ENCODE measurements at places on chromosomes 2 and 18.

DNA sequence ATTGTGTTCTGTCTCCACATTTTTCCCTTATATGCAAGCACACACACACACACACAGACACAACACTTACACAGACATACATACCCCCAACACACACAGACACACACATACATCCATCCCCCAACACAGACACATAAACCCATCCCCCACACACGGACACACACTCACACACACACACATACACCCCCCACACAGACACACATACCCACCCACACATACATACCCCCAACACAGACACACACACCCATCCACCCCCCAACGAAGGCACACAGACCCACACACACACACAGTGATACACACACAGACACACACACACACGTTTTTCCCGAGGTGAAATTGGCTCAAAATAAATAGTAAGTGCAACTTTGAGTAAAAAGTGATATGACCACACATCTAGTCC, 41.6 kb upstream of the CUL3 start:
- DNase-seq: no peak

DNA sequence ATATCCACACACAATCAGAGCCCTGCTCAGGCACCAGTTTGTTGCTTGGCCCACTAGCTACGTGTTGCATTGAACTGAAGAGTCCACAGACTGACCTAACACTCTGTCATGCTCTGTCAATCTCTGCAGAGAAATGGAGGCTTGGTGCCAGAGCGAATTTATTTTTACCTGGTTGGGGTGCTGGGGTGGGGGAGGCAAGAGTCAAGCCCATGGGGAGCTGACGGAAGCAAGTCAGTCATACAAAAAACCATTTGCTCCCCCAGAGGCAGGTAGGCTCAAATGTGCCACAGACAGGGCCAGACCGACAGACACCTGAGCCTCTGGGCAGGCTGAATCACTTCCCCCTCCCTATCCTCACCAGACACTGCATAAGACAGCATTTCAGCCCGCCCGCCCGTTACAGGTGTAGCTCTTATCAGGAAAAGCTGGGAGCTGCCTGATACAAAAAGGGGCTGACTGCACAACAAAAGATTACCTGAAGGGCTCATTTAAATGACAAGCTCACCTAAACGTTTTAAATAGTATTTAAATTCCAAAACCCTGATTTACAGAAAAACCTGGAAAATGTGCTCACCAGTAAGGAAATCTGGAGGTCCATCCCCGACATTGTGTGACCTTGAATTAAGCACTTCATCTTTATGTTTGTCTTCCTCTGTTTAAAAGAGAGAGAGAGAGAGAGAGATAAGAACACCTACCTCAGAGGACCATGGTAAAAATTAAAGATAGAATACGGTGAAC, 2.1 kb upstream of the PCBP1 start:
- DNase-seq: no peak

DNA sequence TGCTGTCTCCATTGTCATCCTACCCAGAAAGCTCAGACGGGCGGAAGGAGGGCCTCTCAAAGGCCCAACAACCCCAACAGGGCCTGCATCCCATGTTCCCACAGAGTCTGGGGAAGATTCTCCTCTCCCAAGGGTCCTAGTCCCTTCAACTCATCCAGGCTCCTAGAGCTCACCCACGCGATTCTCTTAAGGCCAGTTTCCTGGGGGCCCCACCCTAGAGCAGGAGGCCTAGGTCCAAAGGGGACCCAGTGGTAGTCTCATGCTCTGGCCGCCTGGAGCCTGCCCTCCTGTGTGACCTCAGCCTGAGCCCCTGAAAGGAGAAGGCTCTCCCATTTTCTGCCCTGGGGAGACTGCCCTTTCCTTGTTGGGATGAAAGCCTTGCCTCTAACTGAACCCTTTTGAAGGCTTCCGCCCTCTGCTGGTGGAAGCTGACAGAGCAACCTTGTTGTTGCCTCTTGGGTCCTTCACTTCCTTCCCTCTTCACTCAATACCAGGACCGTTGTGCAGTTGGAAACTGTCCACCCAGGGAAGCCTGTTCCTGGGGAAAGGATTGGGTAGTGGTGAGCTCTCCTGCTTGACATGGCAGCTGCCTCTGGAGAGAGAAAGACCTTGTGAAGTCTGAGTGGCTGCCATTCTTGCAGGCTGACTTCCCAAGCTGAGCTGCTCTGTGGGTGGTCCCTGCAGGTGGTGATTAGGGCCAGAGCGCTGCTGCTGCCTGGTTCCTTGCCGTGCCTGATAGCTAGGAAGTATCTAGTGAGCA, 86.0 kb upstream of the ALPP start:
- DNase-seq: peak; percentile 59

DNA sequence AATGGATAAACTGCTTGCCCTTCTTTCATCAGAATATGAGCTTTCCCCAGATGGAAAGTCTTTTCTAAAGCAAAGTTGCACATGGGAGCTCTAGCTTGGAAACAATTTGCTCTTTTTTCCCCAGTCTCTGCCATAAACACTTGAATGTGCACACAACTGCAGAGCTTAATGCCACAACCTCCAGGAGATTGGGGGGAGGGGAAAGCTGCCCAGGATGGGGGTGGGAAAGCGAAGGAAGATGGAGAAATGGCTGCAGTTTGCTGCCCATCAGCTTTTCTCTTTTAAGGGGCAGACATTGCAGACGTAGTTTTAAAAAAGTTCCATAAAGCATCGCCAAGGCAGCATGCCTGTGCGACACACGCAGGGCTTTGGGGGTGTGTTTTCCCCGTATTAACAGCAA, 1.5 kb downstream of the ACKR3 start:
- DNase-seq: no peak

- DNase-seq: no peak
Measured at GRCh38 chr2:46258937-46259776, 38.0 kb upstream of the EPAS1 start.

GRCh38 chr2:39266916-39267434, 23.2 kb upstream of the CDKL4 start:
- no peak for DNase-seq

DNA sequence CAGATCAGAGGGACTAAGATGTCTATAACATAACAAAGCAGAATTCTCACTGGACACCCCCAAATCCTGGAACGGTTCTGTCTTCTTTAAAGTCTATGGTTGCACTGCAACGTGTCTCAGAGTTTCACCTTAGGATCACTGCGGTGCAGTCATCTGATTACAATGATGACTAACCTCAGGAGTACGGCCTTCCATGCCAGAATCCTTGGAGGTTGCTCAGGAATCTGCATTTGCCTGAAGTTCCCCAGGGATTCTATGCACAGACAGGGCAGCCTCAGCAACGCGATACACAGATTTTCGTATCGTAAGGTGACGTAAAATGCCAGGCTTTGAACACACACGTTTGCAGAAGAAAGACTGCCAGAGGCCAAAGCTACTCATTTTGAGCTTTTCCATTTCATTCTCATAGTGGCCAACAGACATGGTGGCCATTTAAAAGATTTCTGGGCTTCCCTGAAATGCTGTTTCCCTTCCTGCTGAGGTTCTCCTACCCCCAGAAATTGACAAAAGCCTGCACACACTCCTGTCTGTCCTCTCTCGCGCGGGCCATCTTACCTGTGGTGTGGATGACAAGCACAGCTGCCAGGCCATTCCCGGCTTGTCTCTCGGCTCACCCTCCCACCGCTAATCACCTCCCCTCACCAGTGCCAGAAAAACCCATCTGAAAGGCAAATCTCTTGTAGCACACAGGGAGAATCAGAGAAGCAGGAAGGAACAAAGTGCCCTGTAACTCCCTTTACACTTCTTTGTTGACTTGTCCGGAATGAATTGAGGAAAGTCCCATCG, 148.8 kb downstream of the ACKR3 start:
- DNase-seq: peak; percentile 40

GRCh38 chr2:1047485-1047884, 96.8 kb downstream of the SNTG2 start:
- DNase-seq: no peak

DNA sequence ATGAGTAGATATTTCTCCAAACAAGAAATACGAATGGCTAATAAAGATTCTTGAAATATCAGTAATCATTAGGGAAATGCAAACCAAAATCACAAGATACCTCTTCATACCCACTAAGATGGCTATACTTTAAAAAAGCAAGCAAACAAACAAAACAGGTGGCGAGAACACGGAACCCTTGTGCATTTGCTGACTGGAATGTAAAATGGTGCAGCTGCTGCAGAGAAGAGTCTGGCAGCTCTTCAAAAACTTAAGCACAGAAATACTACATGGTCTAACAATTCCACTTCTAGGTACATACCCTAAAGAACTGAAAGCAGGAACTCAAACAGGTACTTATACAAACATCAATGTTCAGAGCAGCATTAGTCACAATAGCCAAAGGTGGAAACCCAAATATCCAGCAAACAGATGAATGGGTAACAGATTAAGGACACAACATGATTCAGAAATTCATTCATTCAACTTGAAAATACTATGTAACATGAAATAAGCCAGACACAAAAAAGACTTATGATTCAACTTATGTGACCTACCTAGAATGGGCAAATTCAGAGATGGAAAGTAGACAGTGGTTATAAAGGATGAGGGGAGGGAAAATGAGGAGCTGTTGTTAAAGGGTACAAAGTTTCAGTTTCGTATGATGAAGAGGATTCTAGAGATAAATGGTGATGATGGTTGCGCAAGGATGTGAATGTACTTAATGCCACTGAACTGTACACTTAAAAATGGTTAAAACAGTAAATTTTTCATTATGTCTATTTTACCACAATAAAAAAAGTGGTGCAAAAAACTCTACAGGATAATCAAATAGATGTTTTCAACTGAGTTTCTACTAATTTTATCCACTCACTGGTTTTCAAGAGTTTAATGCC, 26.9 kb upstream of the GPR75 start:
- no peak for DNase-seq

DNA sequence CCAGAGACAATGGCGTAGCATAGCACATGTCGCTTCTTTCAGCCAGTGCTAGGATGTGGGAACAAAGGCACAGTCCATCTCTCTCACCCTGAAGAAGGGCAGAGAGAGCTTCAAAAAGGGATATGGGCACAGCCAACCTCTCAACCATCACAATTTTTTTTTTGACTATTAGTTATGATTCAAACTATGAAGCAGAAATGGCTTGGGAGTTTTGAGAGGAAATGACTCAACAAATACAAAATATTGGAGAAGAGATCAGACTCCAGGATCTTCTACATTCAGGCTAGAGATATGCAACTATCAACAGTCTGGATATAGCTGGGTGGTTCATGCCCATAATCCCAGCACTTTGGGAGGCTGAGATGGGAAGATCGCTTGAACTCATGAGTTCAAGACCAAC, 109.1 kb downstream of the MCFD2 start:
- DNase-seq: no peak

DNA sequence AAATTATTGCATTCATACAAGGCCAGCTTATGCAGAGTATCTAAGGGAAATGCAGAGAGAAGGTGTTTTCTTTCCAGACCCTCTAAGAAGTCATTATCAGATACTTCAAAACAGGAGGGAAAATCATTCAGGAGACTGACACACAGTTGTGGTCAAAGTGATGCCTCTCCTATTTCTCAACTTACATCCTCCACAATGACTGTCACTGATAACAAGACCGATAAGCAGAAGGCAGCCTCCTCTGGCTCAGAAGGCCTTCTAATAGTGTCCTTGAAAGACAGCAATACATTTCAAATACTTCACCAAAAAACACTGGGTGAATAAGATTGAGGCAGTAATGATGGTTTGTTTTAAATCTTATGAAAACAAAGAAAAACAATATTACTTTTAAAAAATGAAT, 199.7 kb downstream of the PIEZO2 start:
- no peak for DNase-seq

DNA sequence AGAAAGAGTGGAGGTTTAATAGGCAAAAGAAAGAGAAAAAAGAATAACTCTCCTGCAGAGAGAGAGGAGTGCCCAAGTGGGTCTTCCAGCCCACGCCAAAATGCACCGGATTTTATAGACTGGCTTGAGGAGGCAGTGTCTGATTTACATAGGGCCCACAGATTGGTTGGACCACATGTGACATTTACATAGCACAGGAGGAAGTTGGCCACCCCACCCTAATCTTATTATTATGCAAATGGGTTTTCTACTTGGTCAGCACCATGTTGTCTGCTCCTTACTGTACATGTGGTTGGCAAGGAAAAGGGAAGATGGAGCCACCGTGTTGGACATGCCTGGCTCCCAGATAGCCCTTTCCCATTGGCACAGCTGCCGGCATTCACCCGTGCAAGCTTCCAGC, 56.8 kb downstream of the SP110 start:
- no peak for DNase-seq

DNA sequence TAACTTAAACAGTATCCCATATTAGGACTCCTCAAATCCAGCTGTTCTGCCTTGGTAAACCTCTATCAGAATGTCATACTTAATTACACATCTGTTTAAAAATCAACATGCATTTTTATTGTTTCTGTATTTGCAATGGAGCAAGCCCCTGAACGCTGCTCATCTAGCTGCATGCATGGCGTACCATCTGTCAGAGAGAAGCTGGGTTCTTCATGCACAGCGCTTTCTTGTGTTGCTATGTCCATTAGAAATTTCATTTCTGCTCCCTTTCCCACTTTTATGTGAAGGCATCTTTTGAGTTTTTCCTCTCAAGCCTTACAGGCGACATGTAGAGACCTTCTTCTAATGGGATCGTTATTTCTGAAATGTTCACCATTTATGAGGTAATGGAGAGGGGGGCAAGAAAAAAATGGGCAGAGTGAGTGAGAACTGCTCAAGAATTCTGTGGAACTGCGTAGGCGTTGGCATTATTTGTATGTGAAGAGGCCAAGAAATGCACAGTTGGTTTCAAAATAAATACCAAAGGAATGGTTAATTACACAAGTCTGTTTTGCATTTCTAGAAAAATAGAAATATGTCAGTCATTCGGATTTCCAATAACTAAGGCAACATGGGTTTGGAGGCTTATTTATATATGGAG, 31.6 kb downstream of the INSIG2 start:
- DNase-seq: no peak
